ENCODE measurements at places on chromosomes 6 and 20. TPM values are rescaled to one million over a fixed set of nuclear protein-coding genes. Genes with fewer than 3 reads are reported as not detected.

The GUCA1A gene
- polyA plus RNA-seq = 0.15 TPM

The CCN5 gene
- not detected for polyA plus RNA-seq

The MAPK13 gene
- polyA plus RNA-seq = 23.7 TPM

The TRIM40 gene
- polyA plus RNA-seq = not detected

- DNase-seq = no peak
Measured at GRCh38 chr20:59824711-59825562, 108.5 kb downstream of the SYCP2 start.

DNA sequence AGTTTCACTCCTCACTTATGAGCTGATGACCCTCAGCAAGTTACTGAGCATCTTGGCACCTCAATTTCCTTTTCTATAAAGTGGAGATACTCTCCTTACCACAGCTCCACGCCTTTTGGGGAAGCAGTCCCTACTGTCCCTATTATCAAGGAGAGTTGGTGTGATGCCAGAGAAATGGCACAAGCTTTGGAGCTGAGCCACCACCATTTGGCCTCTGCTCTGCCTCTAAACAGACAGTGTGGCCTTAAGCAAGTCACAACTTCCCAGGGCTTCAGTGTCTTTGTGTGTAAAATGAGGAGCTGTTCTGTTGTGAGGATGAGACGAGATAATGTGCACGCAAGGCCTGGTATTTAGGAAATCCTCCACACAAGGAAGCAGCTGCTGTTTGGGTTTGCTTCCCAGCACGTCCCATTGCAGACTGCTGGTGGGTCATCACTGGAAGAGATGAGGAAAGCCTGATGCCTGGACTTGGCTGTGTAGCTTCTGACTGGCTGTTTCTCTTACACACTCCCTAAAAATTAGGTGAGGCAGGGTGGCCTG lies 18.5 kb downstream of the NSFL1C start:
- DNase-seq = no peak

DNA sequence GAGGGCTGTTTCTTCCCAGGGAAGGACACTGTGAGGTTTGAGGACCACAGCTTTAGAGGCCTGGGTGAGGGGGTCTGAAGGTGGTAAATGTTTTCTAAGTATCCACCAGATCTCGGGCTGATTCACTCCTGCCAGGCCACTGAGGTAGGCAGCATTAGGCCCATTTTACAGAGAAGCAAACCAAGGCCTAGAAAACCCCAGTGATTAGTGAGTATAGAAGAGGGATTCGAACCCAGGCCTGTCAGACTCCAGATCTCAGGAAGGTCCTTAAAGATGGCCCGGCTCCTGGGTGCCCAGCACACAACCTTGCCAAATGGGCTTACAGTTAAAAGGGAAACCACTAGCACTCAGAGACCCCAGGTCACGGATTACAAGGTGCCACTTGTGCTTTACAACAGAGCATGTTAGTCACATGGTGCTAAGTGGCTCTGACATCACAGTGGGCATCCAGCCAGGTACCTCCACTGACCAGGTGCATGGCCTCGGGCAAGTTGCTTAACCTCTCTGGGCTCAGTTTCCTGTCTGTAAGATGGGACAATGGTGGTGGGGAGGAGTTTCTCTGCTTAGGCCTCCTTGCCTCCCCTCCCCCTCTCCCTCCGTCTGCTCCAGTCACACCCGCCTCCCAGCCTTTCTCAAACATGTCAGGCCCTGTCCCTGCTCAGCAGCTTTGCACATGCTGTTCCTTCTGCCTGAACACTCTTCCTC lies 18.8 kb upstream of the SIRPA start:
- DNase-seq = no peak

DNA sequence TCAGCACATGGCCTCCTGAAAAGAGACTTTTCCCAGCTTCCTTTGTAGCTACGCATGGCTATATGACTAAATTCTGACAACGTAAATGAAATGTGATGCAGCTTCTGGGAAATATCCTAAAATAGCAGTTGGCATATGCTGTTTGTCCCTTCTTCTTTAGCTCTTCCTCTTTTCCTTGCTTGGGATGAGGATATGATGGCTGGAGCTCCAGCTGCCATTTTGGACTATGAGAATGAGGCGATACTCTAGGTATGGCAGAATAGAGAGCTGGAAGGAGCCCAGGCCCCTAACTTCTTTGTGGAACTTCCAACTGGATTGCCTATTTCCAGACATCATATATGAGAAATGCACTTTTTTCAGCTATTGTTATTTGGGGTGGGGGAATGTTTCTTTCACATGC lies 5.3 kb upstream of the ZFP64 start:
- DNase-seq = no peak

DNA sequence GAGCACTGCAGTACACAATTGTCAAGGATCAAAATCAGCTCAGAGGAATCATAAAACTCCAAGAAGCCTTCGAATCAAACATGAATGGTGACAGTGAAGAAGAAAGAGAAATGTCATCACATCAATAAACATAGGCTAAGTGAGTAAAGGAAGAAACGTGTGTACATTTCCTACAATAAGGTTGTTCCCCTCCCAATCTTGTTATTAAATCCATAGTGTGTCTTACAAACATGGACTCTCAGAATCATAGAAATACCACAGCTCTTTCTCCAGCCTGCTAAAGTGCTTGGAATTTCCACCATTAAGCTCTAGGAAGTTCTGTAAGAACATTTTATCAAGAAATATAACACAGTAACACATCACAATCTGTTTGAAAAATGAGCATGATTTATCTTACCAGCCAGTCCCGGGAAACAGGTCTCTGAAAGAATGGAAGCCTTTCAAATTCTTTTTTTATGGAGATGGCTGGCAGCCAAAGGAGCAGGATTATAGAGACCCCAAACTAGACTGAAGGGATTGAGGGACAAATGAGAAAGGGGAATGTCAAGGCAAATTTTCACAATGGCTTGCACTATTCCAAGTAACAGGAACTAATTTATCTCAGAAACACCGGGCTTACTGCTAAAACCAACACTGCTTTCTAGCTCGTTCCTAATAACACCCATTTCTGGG lies 4.5 kb upstream of the TNFAIP3 start:
- DNase-seq = no peak

DNA sequence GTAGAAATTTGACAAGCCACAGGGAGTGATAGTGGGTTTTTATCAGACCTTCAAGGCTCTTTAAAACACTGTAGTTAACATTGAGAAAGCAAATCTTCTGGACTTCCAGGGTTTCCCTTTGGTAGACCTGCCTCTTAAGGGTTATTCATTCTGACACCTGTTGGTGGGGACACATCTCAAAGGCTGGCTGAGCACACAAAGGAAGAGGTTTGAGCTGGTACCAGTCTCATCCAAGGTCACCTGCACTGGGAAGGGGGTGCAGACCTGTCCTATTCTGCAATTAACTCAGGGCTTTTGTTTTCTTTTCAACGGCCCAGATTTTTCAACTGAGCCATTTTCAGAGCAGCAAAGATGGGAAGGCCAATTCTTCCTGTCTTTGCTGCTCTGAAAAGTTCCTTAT lies 45.6 kb downstream of the EDN1 start:
- DNase-seq = no peak

- DNase-seq = no peak
Measured at GRCh38 chr6:88808381-88808780, 155.0 kb downstream of the RNGTT start.

- no peak for DNase-seq
Measured at GRCh38 chr6:101853231-101854085, 459.9 kb downstream of the GRIK2 start.

- DNase-seq = no peak
Measured at GRCh38 chr20:61770113-61770585, 295.5 kb downstream of the TAF4 start.

Measured in muscle of arm (tissue), 14 donors.